ENCODE measurements at places on chromosomes 2 and 18.

DNA sequence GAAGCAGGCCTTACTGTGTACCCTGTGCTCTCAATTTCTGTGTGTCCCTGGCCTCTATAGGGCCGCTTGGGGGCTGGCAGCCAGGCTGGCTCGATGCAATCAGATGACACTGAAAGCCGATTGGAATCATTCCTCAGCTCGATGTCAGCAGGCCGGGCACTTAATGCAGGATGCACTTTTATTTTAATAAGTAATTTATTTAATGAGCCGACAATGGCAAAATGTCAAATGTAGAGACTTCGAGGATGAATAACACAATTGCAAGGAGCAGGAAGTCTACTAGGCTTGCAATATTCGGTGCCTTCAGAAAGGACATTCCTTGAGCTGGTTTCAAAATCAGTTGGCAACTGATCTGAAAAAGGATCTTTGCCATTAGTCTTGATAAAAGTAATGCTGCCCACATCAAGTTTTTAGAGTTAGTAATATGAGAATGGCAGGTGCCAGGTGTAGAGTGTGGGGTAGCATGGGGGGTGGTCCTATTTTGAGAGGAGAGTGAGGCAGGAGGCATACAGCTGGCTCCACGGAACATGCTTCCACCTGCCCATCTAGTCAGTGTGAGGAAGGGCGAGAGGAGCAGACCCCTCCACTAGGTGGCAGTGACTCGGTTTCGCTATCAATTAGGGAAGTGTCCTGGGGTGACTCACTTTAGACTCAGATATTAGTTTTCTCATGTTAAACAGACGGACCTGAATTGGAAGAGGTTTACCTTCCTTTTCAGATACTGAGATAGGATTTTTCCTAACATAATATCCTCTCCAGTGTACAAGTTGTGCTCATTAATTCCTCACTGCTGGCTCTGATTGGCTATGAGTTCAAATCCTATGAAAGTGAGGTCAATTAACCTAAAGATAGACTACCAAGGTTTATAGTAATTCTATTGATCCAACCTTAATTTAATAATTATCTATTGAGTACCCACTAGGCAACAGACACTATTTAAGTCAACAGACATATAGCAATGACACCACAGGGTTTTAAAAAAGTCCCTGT lies 80.9 kb downstream of the NABP1 start:
- H3K36me3 ChIP-seq, result no peaks in the 10 kb centered on the region
- H3K27ac ChIP-seq, result no peak overlapping the region
- DNase-seq, result peak; percentile 82

GRCh38 chr18:36066686-36067054 lies 689 bp downstream of the RPRD1A start:
- peaks cover 21% of the 10 kb centered on the region for H3K4me1 ChIP-seq
- DNase-seq, result peak; percentile 46
- H3K27ac ChIP-seq, result peak overlapping the region; percentile 96
- H3K27me3 ChIP-seq, result no peaks in the 10 kb centered on the region

DNA sequence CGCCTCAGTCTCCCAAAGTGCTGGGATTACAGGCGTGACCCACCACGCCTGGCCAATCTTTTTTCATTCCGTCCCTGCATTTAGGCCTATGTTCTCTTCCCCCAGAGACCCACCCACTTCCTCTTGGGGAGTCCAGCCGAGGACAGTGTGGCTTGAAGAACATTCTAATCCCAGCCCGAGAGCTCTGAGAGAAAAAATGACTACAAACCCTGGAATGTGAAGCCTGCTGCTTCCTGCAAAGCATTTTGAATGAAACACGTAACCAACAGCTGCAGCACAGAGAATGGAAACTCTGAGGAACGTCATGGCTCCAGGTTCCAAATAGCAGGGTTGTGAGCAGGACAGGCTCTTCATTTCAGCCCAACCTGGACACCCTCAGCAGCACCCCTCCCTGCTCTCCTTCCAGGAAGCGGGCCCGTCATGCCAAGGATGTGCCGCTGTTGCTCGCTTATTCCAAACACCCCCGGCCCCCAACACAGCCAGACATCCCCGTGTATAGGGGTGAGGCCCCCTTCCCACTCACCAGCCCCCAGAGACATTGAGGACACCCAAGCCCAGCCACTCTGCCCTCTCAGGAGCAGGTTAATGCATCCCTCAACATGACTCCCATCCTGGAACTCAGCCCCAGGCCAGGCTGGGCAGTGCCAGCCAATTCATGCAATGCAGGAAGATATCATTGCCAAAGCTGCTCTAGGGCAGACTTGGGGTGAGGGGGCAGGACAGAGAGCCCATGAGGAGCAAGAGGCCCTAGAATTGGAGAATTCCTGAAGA lies 139.8 kb downstream of the ZFP36L2 start:
- H3K27me3 ChIP-seq, result no peaks in the 10 kb centered on the region
- H3K4me3 ChIP-seq, result no peak overlapping the region
- DNase-seq, result peak; percentile 29
- no peak overlapping the region for H3K27ac ChIP-seq
- H3K36me3 ChIP-seq, result no peaks in the 10 kb centered on the region

DNA sequence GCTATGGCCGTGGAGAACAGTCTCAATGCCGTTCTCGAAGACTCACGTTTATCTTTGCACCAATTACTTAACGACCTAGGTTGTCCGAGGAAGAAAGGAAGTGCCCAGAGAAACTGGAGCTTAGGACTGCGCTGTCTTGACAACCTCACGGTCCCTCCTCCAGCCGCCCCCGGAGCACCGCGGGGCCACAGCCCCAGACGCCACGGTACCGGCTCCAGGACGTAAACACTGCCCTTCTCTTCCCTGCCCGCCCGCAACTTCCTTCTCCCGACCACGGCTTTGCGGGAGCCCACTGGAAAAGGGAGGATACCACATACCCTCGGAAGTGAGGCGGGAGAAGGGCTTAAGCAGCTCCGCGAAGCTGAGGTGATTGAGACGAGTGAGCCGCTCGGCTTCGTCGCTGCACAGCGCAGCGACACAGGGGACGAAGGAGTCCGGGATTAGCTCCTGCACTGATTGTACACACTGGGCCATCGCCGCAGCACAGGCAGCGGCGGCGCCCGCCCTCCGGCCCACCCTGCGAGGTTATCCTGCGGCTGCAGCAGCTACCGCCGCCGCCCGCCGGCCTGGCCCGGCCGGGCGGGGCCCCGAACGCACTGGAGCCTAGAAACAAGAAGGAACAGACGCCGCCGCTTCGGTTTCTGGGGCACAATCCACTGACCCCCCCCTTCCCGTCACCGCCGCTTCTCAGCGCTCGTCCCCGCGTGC lies 483 bp downstream of the TRAPPC8 start:
- peak overlapping the region; percentile 92 for H3K4me3 ChIP-seq
- H3K36me3 ChIP-seq, result no peaks in the 10 kb centered on the region
- peaks cover 29% of the 10 kb centered on the region for H3K4me1 ChIP-seq
- no peaks in the 10 kb centered on the region for H3K27me3 ChIP-seq
- H3K27ac ChIP-seq, result peak overlapping the region; percentile 92

- peaks cover 19% of the 10 kb centered on the region for H3K4me1 ChIP-seq
- no peak overlapping the region for H3K27ac ChIP-seq
- no peaks in the 10 kb centered on the region for H3K36me3 ChIP-seq
- no peaks in the 10 kb centered on the region for H3K27me3 ChIP-seq
- no peak overlapping the region for H3K4me3 ChIP-seq
Measured at GRCh38 chr2:230944123-230944653, 19.1 kb upstream of the GPR55 start.
